ENCODE measurements at places on chromosomes 7 and 10.
A peak's percentile ranks its signal among the peaks of the same experiment; 100 is the strongest.

DNA sequence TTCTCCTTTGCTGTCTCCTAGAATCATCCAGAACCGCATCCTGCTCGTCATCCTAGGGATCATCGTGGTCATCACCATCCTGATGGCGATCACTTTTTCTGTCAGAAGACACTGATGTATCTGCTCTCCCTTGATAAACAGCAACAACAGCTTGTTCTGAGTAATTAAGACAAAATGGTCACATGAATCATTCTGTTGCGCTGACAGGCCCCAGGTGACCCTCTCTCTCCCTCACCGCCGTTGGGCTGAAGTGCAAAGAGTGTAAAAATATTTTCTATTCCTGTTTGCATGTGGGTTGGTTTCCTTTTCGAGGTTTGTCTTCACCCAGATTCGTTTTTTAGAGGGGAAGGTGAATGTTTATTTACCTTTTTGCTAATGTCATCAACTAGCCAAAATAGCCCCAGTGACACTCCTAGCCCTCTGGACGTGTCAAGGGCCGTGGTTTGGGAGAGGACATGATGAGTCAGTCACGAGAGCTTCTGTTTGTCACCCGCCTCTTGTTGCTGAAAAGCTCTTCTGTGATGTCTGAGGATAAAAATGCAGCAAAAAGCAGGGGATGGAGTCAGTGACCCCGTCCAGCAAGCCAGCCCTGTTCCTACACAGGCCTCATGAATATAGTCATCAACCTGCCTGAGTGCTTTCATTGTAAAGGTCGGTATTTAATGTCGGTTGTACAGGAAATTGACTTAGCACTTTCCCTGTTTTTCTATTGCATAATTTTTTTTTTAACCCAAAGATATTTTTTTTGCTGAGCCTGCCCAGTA is 134.6 kb upstream of the TCF7L2 start:
- no peak for DNase-seq

- no peak for DNase-seq
Measured at GRCh38 chr7:29955799-29956486, 33.7 kb downstream of the SCRN1 start.

- DNase-seq, result no peak
Measured at GRCh38 chr7:1127001-1127400, 33.0 kb downstream of the ZFAND2A start.

DNA sequence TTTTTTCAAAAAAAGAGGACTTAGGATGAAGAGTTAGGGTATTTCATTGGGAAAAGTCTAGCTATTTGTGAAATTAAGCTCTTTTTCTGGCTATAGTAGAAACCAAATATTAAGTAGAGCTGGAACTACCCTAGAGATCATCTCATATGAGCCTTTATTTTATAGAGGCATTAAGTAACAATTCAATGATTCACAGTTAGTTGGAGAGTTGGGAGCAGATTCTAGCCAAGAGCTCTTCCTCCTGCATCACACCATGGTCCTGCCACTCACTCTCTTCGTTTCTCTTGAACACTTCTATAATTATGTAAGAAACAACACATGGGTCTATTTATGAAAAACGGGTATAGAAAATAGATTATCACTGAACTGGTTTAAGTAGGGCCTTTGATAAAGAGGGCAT is 76.1 kb upstream of the ANK3 start:
- no peak for DNase-seq

- no peak for DNase-seq
Measured at GRCh38 chr7:156776527-156776926, 116.5 kb downstream of the LMBR1 start.

DNA sequence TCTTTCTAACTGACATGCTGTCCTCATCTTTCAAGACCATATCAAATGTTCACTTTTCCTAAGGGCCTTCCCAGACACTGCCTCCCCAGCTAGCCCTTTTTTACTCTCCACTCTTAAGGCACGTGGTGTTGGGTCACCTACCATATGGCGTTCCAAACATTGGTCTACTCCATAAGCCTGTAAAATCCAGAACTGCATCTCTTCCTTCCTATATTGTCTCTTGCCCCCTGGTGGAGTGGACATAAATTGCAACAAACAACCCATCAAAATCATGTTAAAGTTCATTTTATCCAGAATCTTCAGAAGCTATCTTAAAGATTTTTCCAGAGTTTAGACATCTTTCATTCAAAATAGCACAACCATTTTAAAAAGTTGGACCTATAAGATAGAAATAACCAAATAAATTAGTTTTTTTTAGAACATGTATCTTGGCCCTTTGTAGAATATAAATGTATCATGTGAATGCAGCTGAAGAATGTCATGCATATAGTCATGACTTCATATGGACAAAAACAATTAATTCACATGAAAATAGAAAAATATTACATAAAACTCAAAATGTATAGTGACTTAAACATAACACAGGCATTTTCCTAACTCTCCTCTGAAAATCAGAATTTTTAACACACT is 180.6 kb upstream of the CHRM2 start:
- no peak for DNase-seq

- no peak for DNase-seq
Measured at GRCh38 chr7:121330053-121330833, 1.4 kb downstream of the WNT16 start.

DNA sequence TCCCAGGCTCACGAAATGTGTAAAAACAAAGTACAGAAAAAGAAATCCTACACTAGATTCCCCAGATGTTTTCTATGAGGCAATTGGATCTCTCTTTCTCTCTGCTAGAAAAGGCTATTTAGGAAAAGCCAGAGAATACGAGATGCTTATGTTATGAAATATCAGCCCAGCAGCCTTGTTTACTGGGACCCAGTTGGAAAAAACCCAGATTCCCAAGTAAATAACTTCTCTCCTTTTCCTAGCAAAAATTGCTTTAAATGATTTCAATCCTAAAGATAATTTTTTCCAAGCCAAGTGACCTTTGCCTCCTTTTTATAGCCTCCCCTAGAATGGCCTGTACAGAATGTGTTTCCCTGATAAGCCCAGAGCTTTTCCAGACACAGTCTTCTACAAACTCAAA is 199.3 kb downstream of the PLXNA4 start:
- no peak for DNase-seq

DNA sequence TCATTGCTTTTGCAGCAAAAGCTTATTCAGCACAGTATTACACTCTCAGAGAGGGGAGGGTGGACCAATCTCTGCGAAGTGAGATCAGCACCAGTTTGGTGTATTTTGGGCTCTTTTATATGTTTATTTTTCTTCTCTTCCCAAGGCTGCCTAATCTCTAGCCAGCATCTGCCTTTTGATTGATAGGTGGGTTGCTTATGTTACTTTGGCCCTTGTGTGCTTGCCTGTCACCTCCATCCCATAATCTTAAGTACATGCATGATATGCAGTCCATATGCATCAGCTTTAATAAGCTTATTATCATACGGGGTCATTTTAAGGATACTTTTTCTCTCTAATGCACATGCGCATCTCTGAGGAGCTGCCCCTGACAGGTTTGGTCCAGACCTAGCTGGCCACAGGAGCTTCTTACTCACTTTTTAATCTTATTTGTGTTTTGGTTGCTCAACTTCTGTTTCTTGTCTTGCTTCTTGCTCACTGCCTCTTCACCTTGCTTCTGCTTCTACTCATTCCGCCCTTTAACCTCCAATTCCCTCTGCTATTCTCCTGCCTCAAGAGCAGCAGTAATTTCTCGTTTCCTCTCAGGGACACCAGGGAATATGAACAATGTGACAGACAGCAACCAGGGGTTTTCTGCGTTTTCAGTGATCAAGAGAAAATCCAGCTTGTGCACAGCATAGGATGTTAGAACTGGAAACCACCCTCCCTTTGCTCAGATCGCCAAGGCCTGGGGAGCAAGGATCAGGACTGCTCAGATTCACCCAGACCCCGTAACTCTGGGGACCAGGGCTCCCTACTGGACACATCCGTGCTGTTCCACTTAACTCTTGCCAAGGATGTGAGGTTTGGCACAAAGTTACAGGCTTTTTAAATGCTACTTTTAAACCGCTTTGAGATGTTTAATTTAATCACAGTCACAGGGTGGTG is 10.0 kb downstream of the RGR start:
- DNase-seq, result no peak

GRCh38 chr10:112131346-112131745 is 52.2 kb downstream of the GPAM start:
- no peak for DNase-seq

DNA sequence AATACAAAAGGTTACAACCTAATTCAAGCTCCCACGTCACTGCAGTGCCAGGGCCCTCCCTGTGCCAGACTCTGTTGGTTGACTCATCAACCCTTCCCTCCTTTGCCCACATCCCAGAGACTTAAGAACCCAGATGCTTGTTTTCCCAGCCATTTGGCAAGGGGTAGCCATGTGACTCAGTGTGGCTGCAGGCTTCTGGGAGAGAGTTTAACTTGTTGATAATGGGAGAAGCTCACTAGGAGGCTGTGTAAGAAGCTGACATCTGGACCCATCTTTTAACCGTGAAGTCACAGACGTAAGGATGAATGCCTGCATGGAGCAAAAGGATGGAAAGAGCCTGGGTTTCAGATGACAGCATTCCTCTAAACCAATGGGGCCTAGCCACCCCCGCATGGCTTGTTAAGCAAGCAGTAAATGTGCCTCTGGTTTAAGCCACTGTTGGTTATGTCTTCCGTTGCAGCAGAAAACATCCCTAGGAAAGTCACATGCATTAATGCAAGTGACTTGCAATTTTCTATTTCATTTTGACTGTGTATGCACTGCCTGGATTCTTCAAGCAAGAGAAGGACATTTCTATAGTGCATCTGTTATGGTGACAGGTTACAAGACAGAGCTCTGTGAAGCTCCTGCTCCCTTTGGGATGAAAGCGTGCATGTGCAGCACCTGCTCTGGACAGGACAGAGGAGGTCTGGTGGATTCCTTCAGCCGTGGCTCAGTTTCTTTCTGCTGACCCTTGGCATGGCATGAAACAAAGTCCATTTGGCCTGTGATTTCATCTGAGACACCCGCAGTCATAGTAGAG is 57.5 kb upstream of the CREB5 start:
- DNase-seq, result no peak

DNA sequence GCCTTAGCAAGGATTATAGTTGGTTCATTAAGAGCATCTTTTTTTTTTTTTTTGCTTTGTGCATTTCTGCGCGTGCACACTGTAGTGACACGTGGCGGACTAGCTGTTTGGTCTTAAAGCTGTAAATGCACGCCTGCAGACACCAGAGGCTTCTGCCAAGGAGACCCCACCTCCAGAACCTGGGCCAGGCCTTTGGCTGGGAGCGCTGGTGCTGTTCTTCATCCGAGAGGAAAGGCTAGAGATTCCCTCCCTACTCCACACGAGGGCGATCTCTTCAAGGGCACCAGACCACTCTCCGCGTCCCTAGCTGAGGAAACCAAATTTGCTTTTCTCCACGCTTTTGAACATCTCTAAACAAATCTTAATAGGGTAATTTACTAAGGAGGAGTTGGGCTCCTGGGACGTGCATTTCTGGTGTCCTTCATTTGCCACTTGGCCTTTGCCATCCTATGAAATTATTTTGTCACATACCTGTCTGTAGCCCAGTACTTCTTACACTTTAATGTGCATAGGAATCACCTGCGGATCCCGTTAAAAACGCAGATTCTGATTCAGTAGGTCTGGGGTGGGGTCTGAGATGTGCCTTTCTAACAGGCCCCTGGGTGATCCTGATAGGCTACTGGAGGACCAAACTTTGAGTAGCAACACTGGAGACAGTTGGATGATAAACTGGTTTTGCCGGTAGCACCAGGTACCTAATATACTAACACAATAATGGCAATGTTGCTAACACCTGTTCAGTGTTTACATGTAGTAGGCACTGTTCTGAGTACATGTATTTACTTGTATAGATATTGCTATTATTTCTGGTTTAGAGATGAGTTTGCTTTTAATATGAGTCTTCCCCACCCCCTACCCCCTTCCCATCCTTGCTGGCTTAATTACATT is 1.3 kb upstream of the SLC26A5 start:
- DNase-seq, result peak; percentile 16

- no peak for DNase-seq
Measured at GRCh38 chr10:62708569-62708968, 96.0 kb upstream of the ADO start.

DNA sequence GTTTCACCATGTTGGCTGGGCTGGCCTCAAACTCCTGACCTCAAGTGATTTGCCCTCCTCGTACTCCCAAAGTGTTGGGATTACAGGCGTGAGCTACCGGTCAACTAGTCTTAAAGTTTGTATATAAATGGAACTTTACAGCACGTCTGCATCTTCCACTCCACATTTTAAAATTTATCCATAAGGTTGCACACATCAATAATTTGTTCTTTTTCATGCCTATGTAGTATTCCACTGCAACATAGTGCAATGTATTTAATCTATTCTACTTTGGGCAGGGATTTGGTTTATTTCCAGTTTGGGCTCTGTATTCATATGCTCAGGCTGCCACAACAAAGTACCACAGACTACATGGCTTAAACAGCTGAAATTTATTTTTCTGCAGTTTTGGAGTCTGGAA is 90.0 kb downstream of the NPTX2 start:
- no peak for DNase-seq

- no peak for DNase-seq
Measured at GRCh38 chr10:68721673-68722335, 765 bp downstream of the CCAR1 start.
